ENCODE measurements at places on chromosomes 4 and X. TPM values are rescaled to one million over a fixed set of nuclear protein-coding genes. Genes with fewer than 3 reads are reported as not detected.

DNA sequence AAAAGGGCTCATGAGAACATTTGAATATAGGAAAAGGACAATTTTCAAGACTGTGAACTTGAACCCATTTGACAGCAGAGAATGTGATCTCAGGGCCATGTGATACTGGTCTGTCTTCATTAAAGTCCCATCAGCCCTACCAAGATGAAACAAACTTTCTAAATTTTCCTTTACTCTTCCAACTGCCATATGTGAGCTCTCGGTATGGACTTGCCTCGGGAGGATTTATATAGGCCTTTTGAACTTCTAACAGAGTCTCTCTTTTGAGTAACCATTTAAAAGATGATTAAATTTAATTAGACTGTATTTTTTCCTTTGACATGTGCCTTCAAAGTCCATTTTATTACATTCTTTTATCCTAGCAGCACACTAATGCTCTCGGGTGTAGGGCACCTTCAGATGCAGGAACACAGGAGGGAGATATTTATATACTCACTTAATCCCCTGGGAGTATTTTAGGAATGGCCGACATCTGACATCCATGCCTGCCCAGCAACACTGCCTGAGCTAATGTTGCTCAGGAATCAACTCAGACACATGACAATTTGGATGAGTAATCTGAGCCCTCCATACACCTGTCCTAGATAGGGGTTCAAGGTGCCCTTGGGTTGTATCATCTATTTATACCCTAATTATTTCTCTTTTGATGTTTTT, 155.0 kb downstream of the SLC7A11 start:
- DNase-seq: no peak
- no peaks in the 10 kb centered on the region for H3K36me3 ChIP-seq
- no peaks in the 10 kb centered on the region for H3K4me1 ChIP-seq
- no peak overlapping the region for H3K4me3 ChIP-seq
- no peak overlapping the region for H3K27ac ChIP-seq

- no peak overlapping the region for H3K4me3 ChIP-seq
- DNase-seq: no peak
- no peaks in the 10 kb centered on the region for H3K36me3 ChIP-seq
- no peaks in the 10 kb centered on the region for H3K27me3 ChIP-seq
- no peaks in the 10 kb centered on the region for H3K4me1 ChIP-seq
Measured at GRCh38 chr4:105483840-105484239, 10.0 kb upstream of the PPA2 start.

DNA sequence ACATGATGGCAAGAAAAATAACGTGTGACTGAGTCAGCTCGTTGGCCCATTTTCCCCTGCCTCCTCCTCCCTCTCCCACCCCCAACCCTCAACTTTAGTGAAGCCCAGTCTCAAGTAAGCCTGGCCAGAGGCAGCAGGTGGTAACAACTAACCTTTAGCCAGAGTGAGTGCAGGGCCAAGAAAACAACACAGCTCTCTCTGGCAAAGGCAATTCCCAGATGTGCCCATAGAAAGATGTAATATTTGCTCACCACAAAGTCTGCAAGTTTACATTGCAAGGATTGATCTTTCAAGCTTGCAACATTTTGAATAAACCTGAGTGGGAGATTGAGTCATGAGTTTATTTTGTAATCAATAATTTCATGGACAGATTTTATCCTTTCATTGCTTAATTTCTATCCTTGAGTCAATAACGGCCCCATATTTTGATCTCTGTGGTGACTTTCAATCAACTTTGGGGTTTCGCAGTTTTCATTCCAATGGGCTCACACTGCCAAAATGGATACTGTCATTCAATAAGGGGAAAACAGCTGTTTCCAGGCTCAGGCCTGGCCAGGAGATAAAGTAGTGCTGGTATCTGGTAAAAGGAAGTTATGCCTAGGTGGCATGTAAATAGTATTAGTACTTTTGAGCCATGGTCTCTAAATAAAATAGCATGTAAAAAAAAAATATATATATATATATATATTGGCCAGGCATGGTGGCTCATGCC, 130.7 kb upstream of the TMEM164 start:
- no peaks in the 10 kb centered on the region for H3K27me3 ChIP-seq
- H3K27ac ChIP-seq: no peak overlapping the region
- DNase-seq: no peak
- no peaks in the 10 kb centered on the region for H3K36me3 ChIP-seq
- H3K4me3 ChIP-seq: no peak overlapping the region
- H3K4me1 ChIP-seq: no peaks in the 10 kb centered on the region

DNA sequence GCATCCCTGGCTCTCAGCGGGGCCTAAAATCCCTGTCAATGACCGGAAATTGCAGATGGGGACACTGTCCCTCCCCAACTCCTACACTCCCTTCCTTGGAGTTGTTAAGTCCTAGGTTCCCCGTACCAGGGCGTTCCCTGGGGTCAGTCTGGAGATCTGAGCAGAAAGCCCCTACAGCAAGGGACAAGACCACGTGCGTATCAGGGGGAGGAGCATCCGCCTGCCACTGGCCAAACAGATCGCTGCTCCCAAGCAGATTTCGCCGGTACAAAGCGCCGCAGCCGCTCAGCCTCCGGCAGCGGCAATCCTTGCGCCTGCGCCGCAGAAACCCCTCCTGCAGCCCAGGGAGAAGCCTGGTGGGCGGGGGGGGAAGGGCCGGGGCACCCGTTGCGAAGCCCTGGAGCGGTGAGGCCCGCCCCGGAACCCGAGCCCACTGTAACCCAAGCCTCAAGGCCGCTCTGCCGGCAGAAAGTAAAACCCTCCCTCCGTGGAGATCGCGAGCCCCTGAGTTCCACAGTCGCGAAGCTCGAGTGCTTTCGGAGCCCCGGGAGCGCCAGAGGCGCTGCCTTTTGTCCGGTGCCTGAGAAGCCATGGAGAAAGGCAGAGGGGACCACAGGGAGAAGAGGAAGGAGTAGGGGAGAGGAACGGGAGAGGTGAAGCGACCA, 2.7 kb downstream of the CRMP1 start:
- no peaks in the 10 kb centered on the region for H3K36me3 ChIP-seq
- H3K27ac ChIP-seq: no peak overlapping the region
- peaks cover 18% of the 10 kb centered on the region for H3K4me1 ChIP-seq
- H3K4me3 ChIP-seq: peak overlapping the region; percentile 36
- peaks cover 82% of the 10 kb centered on the region for H3K27me3 ChIP-seq
- DNase-seq: no peak

DNA sequence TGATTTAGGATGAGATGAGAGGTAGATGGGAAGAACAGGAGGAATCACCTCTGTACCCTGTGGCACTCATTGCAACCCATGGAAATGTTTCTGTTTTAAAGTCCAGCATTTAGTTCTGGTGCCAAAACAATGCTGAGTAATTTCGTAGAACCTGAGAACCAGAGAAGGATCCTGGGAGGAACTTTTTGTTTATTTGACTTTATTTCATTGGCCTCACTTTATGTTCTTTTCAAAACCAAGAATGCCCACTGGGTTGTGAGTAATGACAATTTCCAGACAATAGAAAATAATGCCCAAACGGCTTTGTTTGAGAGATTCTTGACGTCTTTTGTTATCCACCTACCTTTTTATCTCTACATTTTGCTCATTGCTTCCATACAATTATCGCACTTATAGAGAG, 111.3 kb downstream of the SHROOM3 start:
- H3K27me3 ChIP-seq: no peaks in the 10 kb centered on the region
- H3K4me3 ChIP-seq: no peak overlapping the region
- no peaks in the 10 kb centered on the region for H3K36me3 ChIP-seq
- H3K4me1 ChIP-seq: peaks cover 10% of the 10 kb centered on the region
- DNase-seq: no peak

Gene CLGN
- 1.1 TPM for total RNA-seq

Gene HS3ST1
- total RNA-seq: 3.8 TPM

Gene KIT
- 28.5 TPM for total RNA-seq

All from lower lobe of right lung (tissue), 2 donors.